ENCODE measurements at places on chromosomes 12 and 14. TPM values are rescaled to one million over a fixed set of nuclear protein-coding genes. Genes with fewer than 3 reads are reported as not detected.

SYNDIG1L gene
- not detected for total RNA-seq

NINJ2 gene
- 1.4 TPM for total RNA-seq

RASAL1 gene
- total RNA-seq: not detected

WBP11 gene
- total RNA-seq: 37.0 TPM

ISM2 gene
- not detected for total RNA-seq

LGALS3 gene
- total RNA-seq: 37.5 TPM

EFS gene
- not detected for total RNA-seq

IAPP gene
- total RNA-seq: not detected

TRIM9 gene
- 0.43 TPM for total RNA-seq

SLCO1B1 gene
- not detected for total RNA-seq

PLEKHG7 gene
- not detected for total RNA-seq

SPIC gene
- not detected for total RNA-seq

TAS2R20 gene
- total RNA-seq: 8.6 TPM

RFLNA gene
- total RNA-seq: 5.8 TPM

RASSF9 gene
- 1.7 TPM for total RNA-seq

REC8 gene
- 8.1 TPM for total RNA-seq

RD3L gene
- not detected for total RNA-seq

C14orf39 gene
- not detected for total RNA-seq

STAT2 gene
- total RNA-seq: 67.8 TPM

PWP1 gene
- total RNA-seq: 171 TPM

Measured in thoracic aorta endothelial cell (primary cell).